ENCODE measurements at places on chromosomes 7 and 10.

GRCh38 chr7:46428295-46428694, 507.2 kb upstream of the IGFBP3 start:
- no peak for DNase-seq

DNA sequence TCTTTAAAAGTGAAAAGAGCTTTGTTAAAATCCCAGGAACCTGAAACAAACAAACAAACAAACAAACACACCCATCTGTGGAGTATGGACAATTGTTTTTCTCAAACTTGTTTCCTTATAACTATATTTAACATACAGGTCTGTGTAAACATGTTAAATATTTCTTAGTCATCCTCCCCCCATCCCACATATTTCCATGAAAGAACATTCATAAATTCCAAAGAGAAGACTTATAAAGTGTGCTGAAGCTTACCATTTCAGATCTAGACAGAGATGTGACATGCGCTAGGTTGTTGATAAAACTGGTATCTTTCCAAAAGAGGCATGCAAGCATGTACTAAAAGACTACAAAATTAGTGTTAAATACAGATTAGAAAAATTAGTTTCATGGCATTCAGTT, 6.5 kb downstream of the FKBP14 start:
- no peak for DNase-seq

DNA sequence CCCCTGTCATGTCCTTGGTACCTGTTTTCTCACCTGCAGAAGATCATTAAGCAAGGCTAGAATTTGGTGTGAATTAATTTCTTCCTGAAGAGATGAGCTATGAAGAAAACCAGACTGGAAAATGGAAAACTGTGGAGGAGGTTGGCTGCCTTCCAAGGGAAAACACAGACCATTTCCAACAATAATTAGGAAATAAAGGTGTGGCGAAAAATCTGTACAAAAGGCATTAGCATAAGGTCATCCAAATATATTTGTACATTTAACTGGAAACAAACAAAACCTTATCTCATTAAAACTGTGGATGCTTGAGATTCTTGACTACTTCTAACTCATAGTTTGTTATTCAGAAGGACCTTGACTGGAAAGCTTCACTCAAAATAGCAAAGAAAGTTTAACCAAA, 1.7 kb downstream of the STN1 start:
- no peak for DNase-seq

DNA sequence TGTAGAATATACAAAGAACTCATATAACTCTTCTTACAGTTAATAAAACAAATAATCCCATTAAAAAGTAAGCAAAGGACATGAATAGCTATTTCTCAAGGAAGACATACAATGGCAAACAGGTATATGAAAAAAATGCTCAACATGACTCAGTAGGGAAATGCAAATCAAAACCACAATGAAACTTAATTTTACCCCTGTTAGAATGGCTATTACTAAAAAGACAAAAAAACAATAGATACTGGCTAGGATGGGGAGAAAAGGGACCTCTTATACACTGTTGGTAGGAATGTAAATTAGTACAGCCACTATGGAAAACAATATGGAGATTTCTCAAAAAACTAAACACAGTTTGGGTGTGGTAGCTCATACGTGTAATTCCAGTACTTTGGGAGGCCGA, 37.8 kb downstream of the HERPUD2 start:
- no peak for DNase-seq

DNA sequence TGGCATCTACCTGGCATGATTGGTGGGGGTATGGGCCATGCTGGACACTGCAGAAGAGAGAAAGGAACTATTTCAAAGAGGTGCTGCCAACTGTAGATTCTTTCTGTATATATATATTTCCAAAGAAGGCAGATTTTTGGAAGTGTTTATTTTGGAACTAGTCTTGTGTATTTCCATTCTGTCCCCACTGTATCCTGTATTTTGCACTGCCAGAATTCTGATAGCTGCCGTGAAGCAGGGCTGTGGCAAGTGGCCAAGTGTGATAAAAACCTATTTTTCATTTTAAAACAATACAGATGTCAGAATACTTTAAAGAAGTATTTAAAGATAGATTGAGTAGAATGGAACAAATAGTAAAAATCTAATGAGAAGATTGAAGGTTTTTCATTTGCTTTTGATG, 17.1 kb downstream of the MCU start:
- DNase-seq = no peak

DNA sequence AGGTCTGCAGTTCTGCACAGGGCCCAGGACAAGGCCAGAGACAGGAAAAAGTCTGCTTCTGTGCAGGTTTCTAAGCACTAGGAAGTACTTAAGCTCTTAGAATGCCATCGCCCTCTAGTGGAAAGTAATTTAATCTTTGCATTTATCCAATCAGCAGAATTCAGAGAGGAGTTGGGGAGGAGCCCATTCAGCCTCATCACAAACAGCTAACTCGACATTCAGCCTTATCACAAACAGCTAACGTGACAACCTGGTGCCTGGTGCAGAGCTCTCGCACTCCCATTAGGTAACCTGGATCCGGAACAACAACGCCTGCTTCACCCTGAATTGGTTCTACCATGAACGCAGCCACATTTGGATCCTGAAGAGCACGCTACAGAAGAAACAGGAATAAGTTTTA, 15.2 kb downstream of the OAT start:
- DNase-seq = peak; percentile 75

DNA sequence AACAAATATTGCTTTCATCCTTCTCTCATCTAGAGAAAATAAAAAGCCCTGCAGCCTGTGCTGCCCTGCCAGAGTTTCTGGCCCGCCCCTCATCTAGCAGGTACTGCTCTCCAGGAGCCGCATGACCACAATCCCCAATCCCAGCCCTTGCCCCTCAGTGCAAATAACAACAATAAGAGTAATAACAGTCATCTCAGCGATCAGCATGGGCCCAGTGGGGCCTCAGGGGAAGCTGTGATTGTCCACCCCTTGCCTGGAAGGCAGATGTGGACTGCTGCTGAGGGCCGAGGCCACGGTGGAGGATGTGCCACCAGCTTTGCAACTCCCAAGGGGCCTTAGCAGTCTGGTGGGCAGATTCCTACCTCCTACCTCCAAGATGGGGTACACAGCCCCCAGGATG, 106.1 kb downstream of the CDH23 start:
- no peak for DNase-seq

GRCh38 chr7:134701272-134701671, 54.6 kb downstream of the BPGM start:
- DNase-seq = peak; percentile 46

- DNase-seq = peak; percentile 11
Observed at GRCh38 chr10:70672165-70673042, at the start of gene ADAMTS14. Gene ADAMTS14 (plus strand): TSS chr10:70672506. CDS start chr10:70672803, 297 bp downstream.

GRCh38 chr10:8061274-8062211, 7.1 kb downstream of the GATA3 start:
- DNase-seq = peak; percentile 71

GRCh38 chr10:98967601-98968000, 268.1 kb downstream of the HPSE2 start:
- no peak for DNase-seq

DNA sequence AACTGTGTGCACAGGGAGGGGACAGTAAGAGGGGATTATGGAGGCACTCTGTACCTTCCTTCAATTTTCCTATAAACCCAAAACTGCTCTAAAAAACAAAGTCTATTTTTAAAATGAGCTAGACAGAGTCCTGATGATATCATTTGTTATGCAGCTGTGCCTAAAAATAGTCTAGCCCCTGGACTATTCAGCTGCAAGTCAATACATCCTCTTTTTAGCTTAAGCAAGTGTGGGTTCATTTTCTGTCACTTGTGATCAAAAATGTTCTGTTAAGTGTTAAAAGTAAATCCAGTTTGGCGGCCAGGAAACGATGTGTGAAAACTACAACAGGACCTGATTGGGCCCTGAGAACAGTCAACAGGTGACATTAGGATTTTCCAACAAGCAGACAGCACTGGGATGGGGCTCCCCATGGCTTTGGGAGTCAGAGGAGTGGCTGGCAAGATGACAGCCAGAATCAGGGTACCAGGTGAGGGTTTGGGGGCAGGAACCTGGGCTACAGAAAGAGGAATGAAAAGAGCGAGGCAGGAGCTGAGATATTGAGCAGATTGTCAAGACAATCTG, 33.9 kb downstream of the FAM107B start:
- DNase-seq = no peak

DNA sequence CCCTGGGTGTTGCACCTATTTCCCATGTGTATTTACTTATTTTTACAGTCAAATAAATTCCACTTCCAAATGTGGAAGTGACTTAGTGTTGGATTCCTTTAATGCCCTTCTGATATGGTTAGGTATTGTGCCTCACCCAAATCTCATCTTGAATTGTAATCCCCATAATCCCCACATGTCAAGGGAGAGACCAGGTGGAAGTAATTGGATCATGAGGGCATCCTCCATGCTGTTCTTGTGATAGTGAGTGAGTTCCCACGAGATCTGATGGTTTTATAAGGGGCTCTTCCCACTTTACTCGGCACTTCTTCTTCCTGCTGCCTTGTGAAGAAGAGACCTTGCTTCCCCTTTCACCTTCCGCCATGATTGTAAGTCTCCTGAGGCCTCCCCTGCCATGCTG, 136.9 kb downstream of the SNX10 start:
- DNase-seq = no peak

GRCh38 chr10:494149-494542, 195.3 kb downstream of the DIP2C start:
- no peak for DNase-seq

DNA sequence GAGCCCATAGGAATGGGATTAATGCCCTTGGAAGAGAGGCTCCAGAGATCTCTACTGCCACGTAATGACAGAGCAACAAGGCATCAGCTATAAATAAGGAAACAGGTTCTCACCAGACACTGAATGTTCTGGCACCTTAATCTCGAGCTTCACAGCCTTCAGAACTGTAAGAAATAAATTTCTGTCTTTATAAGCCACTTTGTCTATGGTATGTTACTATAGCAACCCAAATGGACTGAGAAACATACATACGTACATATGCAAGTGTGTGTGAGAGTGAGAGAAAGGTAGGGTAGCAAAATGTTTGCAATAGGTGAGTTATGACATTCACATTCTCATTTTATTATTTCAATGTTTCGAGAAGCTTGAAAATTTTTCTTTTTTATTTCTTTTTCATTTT, 22.1 kb upstream of the HTR5A start:
- no peak for DNase-seq

DNA sequence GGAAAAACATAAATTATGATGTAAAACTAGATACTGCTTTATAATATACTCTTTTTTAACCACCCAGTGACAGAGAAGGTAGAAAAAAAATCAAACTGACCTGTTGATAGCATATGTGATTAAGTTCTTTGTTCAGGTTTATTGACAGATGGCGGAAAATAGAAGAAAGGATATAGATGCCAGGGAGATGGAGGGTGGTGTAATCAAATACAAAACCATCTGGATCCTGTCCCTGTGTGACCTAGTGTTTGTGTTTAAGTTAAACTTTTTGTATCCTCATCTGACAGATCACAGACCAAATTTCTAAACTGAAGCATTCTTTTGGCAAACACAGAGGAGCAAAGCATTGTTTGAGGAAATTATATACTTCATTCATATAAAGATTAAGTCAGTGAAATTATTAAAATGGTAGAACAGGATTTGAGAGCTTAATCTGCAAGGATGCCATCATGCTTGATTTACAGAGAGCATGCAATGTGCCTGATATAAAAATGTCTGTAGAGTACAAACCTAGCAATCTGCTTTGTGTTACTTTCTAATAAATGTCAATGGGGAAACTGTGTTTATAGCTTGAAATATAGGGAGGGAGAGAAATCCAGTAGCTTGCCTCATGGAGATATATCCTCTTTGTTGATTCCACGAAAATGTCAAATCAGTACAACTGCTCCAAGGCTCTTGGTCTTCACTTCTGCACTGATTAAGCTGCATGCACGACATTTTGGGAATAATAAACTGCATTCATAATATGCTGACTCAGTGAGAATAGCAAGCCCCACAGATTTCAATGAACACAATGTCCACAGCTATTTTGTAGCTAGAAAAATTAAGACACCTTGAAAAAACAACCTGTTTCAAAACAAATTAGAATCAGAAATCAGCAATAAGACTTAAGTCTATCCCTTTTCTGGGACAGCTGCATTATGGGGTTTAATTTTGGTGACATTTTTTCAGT, 39.0 kb downstream of the SEM1 start:
- DNase-seq = no peak

DNA sequence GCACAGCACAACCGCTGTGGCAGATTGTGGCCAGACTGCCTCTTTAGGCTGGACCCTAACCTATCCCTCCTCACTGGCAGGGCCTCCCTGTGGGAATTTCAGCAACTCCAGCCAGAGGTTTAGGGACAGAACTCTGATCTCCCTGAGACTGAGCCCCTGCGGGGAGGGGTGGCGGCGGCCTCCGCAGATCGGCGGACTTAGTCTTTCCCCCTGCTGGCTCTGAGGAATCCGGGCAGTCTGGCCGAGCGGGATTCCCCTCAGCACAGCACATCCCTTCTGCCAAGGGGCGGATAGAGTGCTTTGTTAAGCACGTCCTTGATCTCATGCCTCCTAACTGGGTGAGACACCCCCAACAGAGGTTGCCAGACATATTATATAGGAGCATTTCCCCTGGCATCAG, 224.2 kb upstream of the NPY start:
- no peak for DNase-seq

DNA sequence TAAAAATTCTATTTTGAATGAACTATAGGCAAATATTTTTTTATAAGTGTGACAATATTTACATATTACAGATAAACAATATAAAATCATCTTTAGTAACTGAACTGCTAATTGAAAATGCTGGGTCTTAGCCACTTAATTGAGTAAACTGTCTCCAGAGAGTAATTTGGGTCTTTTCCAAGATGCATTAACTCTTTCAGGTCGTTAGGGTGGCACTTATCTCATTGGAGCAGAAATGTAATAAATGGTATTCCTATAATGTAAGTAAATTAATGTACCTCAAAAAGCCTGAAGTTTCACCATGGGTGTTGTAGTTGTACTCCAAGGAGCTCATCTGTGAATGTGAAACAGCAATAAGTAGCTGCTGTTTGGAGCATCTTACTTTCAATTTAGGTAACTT, 208.5 kb downstream of the EXOC4 start:
- no peak for DNase-seq

DNA sequence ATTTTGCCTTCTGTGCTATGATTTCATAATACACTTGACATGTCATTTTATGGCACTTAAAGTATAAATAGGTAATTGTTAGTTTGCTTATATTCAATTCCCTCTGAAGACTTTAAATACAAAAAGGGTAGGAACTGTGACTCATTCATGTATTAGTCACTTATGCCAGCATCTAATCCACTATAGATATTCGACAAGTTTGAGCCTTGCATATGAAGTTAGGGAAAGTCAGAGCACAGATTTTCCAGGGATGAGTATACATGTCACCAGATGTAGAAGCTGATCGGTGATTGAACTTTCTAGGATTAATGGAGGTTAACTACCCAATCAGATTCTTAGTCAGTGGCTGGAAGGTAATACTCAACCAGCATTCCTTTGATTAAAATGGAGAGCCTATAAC, 1321.5 kb downstream of the XPNPEP1 start:
- no peak for DNase-seq

GRCh38 chr10:18158773-18159265, 18.6 kb downstream of the CACNB2 start:
- DNase-seq = no peak
